CD4-positive, alpha-beta memory T cell (primary cell): ENCODE measurements at places on chromosomes 6 and 20.

DNA sequence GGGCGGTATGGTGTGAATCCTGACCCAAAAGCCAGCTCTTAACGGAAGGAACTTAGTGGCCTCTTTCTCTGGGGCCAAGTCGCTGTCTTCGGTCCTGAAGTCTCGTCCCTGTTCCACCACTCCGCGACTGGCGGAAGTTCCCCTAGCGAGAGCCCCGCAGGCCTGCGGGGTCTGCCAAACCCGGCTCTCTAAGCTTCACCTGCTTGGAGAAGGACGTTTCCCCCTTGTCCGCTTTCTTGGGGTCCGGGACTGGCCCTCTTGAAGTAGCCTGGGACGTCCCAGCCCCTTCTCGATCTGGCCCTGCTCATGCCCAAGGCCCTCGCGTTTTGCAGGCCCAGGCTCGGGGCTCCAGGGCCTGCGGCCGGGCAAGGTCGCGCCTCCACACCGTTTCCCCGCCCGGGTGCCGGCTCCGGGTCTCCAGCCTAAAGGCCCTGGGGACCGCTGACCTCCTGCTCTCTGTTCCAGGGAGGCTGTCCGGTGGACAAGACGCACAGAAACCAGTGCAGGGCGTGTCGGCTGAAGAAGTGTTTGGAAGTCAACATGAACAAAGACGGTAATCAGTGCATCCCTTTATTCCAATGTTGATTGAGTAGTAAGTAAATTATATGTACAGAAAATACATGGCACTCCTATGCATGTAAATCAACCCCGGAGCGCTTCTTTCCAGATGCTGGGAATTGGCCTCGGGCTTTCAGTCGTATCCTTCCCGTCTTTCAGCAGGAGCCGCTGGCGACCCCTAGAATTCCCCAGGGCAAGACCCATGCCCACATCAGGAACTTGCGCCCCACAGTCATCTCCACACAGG, 8.8 kb downstream of the NR2E1 start:
- no peak for DNase-seq

DNA sequence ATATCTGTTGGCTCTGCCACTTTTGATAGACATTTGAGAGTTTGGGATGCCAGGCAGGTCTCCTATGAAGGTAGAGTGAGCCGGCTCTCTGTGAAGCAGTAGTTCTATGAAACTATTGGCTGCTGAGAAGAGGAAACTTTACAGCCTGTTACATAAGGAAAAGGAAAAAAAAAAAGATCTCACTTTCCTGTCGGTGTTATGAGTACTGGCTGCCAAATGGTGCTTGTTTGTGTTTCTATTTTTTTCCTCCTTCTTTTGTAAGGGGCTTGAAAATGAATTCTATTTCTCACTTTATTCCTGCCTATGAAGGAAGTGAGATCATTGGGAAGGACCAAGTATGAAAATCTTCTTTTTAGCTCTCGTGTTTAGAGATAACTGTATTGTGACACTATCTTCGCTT, 73.1 kb upstream of the CLDN20 start:
- no peak for DNase-seq

DNA sequence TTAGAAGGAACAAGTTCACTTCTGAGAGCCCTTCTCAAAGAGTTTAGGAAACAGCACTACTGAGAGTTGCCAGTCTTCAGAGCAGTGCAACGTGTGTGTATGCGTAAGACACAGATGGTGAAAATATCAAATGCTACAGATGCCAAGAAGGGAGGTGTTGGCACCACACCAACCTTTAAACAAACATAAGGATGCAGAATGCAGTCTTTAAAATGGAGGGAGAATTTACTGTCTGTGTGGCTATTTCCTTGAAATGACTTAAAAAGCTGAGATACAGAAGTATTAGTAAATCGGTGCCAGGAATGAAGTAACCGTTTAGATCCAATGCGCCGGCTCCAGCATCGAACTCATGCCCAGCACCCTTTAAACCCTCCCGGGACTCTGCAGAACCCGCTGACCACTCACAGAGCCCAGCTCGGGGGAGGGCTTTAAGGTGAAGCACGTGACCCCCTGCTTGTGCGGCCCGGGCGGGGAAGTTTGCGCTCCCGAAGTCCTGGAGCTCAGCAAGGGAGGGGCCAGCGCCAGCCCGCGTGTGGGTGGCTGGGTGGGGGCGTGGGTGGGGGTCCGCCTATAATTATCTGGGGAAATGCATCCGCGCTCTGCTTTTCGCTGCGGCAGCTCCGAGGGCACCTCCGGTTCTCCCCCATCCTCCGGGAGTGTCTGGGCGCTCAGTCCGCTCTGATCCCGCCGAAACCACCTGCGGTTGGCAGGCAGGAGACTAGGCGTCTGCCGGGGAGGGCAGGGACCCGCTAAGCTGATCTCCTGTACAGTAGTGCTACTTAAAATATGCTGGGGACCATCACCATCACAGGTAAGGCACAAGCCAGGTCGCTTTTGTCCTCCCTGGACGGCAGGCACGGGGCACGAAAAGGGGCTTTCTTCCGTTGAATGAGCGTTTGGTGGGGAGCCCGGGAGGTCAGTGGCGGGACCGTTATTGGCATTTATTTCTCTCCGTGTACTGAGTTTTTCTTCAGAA, 66.0 kb downstream of the ZBTB2 start:
- no peak for DNase-seq

DNA sequence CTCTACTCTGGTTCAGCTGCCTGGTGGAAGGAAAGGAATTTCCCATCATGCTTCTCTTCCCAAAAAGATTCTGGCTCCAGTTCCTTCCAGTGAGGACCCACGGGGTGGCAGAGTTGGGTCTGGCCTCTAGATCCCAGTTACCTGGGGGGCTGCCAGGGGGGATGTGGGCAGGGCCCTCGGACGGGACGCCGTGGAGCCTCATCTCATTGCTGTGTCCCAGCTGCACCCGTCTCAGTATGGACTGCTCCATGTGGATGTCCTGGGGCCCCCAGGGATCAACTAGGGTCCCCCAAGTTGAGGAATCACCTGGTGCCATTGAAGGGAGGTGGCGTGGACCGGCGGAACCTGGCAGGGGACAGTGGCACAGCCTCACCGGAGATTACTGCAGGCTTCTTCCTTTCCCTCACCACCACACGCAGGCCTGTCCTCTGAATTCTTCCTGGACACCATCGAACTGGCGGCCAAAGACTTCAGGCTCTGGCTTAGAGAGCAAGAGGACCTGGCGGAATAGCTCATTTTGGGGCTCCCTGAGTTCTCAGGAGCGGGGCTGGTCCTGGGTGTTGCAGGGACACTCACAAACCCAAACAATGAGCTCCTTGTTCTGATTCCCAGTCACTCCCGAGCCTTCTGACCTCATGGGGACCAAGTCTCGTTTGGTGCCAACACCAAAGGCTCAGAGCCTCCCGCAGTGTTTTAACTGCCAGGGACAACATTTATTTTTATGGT, 8.5 kb downstream of the ZBP1 start:
- no peak for DNase-seq
